NCI-H2171 (cell line): ENCODE measurements at places on chromosomes 7 and 10.

DNA sequence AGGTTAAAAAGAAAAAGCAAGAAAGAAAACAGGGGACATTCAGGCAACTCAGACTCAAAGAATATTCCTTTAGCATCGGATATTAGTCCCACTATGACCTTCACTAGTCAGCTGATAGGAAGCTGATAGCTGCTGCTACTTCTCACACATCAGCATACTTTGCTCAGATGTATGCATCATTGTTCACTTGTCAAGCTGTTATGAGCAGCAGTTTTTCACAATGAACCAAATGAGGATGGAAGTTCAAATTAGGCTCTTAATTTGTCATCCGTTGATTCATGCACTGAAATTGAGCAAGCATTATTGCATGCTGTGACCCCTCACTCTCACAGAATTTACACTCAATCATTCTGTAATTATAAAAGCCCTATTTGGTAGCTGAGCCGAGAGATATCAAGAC, 257.7 kb downstream of the SNX13 start:
- DNase-seq, result no peak

GRCh38 chr10:43324876-43325275, 46.6 kb upstream of the FXYD4 start:
- DNase-seq, result no peak

DNA sequence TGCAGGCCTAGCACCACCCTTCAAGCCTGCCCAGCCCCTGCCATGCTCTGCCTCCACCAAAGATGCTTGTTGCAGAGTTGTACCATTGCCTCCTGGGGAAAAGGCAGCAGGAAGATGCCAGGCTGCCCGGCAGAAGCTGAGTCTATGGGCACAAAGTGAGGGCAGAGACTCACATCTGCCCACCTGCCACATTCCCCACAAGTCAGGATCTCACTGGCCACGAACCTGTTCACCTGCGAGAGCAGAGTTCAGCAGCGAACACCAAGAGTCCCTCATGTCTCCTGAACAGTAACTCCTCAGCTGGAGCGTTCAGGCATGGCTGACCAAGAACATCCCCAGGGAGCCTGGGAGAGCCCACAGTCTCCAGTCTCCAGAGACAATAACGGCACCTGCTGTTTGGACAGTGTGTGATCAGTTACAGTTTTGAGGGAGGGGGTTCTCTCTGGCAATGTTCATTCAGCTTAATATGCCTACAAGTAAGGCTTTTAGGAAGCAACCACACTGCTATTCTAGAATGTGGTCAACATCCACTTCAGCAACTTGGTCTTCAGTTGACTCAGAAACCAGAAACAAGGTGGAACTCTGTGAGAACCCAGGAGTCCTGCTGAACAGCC, 78.5 kb downstream of the GRID1 start:
- no peak for DNase-seq

- DNase-seq, result no peak
These were observed 35.8 kb downstream of the PRF1 start for GRCh38 chr10:70566515-70567290.

DNA sequence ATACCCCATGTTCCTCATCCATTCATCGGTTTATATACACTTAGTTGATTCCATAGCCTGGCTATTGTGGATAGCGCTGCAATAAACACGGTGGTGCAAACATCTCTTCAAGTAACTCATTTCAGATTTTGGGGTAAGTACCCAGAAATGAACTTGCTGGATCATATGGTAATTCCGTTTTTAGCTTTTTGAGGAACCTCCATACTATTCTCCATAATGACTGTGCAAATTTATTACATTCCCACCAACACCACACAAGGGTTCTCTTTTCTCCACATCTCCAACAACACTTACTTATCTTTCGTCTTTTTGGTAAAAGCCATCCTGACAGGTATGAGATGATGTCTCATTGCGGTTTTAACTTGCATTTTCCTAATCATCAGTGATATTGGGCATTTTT, 3.7 kb downstream of the NPFFR1 start:
- no peak for DNase-seq

GRCh38 chr7:20269726-20270125, 52.5 kb upstream of the MACC1 start:
- DNase-seq, result no peak

GRCh38 chr10:87603196-87603595, 56.5 kb upstream of the PAPSS2 start:
- no peak for DNase-seq

- DNase-seq, result no peak
These were observed 138.3 kb downstream of the DNAJB6 start for GRCh38 chr7:157475095-157475494.

GRCh38 chr10:101062232-101063049, 652 bp downstream of the KAZALD1 start:
- DNase-seq, result peak; percentile 32
